Activated CD4-positive, alpha-beta T cell treated with anti-CD3 and anti-CD28 coated beads for 48 hours (primary cell): ENCODE measurements at places on chromosomes 2 and 18.
A peak's percentile ranks its signal among the peaks of the same experiment; 100 is the strongest.

- no peak for DNase-seq
These were observed 120.8 kb upstream of the CHAC2 start for GRCh38 chr2:53646788-53647187.

GRCh38 chr2:200170221-200170620 lies 136.3 kb upstream of the SPATS2L start:
- no peak for DNase-seq

DNA sequence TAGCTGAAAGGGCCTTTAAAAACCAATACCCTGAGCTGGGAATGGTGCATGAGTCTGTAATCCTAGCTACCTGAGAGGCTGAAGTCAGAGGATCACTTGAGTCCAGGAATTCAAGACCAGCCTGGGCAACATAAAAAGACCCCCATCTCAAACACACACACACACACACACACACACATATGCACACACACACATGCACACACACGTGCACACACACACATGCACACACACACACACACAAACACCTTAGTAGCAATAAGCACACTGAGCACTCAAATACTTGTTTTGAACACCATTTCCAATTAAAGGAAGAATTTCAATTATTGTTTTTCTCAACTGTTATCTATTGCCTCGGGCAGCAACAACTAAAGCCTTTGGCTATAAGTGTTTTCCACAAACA lies 25.6 kb upstream of the UBE2F start:
- DNase-seq, result no peak

DNA sequence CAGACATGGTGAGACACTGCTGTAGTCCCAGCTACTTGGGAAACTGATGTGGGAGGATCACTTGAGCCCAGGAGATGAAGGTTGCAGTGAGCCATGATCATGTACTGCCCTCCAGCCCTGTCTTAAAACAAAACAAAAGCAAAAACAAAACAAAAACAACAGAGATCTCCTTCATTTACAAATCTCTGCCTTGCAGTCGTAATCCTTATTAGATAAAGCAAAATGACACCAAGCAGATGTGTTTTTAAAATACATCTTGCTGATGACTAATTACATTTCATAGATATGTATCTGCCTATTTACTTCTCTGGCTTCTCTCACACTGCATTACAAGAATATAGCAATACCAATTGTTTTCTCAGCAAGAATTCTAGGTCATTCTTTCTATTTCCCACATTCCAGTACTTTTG lies 22.8 kb downstream of the NFE2L2 start:
- no peak for DNase-seq

- no peak for DNase-seq
These were observed 775.5 kb downstream of the RNF144A start for GRCh38 chr2:7692657-7693161.

GRCh38 chr2:158127380-158127804 lies 25.7 kb downstream of the UPP2 start:
- no peak for DNase-seq

DNA sequence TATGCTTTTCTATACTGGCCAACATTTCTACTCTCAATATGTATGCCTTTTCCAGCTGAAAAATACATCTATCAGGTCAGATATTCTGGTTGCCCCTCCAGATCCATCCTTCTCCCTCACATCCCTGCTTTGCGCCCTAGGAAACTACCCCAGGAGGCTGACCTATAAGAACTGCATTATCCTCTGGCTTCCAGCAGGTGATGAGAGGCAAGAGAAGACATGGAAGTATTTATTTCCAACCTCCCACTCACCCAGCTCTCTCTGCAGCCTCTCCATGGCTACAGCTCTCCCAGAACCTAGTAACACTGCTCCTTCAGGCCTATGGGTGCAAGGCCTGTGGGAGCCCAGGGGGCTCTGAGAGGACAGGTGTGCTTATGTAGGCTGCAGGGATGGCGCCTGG lies 42.9 kb downstream of the ARID5A start:
- DNase-seq, result no peak

DNA sequence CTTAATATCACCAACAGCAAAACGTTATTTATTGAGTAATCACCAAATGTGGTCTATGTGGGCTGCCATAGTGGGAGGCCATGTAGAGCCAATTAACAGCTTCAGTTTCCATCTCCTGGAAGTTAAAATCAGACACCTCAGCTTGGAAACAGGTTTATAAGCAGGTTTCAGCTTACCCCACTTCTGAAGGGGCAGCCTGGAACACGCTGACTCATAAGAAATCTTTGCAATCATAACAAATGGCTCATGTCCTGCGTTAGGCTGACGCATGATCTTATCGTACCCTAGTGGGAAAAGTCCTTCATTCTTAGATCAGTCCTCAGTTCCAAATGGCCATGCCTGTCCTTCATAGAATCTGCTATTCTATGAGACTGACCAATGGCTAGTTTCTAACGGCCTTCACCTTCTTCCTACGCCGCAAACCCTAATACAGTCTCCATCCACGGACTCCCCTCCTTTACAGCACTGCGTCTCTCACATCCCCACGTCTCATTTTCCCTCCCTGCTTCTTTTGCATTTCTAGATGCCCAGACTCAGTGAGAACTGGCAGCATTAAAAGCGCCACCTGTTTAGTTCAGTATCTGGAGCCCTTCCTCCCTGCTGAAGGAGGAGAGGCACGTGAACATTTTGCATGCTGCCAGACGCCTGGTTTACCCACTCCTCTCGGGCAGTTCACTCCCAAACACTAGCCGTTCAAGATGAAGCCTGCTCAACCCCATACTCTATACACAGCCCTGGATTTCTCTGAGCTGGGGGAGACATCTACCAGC lies 24.2 kb upstream of the BZW1 start:
- DNase-seq, result peak; percentile 43

DNA sequence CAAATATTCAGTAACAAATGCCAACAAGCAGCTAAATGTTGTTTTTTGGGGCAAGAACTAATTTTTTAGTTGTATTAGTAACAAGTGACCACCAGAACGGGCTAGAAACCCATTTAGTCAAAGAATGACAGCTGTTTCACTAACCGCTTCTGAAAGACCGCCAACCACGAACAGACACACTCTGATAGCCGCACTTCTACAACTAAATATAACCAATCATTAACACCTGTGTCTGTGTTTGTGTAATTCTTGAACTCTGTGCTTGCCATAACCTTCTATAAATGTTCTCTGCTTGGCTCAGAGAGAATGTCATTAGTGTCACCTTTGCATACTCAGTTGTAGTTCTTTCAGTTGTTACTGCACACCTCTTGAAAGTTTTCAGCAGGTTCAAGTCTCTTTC lies 526.3 kb upstream of the LRRTM1 start:
- DNase-seq, result no peak

- no peak for DNase-seq
These were observed 12.5 kb upstream of the SLC38A11 start for GRCh38 chr2:164967781-164968228.

GRCh38 chr2:100008956-100009355 lies 133.4 kb downstream of the AFF3 start:
- DNase-seq, result no peak

DNA sequence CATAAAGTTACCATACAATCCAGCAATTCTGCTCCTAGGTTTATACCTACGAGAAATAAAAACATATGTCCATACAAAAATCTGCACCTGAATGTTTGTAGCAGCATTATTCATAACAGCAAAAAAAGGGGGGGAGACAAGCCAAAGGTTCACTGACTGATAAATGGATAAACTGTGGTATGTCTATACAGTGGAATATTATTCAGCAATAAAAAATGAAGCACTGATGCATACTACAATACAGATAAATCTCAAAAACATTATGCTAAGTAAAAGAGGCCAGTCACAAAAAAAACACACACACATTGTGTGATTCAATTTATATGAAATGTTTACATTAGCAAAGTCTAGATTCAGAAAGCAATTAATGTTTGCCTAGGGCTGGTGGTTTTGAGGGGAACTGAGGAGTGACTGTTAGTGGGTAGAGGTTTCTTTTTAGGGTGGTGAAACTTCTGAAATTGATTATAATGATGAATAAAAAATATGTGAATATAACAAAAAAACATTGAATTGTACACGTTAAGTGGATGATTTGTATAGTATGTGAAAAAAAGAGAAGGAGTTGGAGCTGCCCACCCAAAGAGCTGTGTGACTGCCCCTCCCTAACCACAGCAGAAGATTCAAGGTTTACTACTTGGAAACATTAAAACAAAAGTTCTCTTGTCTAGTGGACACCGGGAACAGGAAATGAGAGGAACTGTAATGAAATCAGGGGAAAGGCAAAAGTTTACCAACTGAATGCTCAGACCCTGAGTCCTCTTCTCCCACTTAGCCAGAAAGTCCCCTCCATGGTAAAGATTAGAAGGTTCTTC lies 13.4 kb downstream of the COLEC12 start:
- DNase-seq, result no peak

DNA sequence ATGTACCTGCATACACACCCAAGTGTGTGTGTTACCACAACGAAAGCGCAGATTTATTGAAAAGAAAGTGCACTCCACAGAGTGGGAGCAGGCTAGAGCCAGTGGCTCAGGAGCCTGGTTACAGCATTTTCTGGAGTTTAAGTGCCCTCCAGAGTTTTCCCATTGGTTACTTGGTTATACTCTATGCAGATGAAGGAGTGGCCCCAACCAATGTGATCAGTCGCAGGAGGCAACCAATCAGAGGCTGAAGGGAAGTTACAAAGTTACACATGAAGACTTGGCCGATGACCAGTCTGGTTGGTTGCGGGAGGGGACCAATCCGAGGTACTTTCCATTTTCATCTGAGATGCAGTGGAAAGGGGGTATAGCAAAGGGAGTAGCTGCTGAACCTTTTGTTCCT lies 13.5 kb upstream of the PRLH start:
- no peak for DNase-seq

GRCh38 chr2:202687276-202687675 lies 52.5 kb downstream of the FAM117B start:
- no peak for DNase-seq

- no peak for DNase-seq
These were observed 180.1 kb upstream of the APCDD1 start for GRCh38 chr18:10274301-10274700.

GRCh38 chr2:143607231-143608062 lies 478.2 kb downstream of the ARHGAP15 start:
- no peak for DNase-seq

DNA sequence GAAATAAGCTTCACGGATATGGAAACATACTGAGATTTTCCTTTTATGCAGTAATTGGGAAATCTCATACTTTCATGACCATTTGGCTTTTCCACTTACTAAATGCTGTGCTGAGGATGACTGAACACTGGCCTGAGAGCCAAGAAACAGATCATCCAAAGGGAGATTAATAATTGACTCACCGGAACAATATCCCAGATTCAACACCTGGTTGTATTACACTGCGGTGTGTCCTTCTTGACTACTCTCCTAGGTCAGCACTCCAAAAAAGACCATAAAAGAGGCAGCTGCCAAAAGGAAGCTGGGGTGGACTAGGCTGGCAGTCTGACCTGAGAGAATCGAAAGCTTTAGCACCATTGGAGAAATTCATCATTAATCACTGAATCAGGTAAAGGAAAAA lies 469.1 kb downstream of the CBLN2 start:
- DNase-seq, result no peak

DNA sequence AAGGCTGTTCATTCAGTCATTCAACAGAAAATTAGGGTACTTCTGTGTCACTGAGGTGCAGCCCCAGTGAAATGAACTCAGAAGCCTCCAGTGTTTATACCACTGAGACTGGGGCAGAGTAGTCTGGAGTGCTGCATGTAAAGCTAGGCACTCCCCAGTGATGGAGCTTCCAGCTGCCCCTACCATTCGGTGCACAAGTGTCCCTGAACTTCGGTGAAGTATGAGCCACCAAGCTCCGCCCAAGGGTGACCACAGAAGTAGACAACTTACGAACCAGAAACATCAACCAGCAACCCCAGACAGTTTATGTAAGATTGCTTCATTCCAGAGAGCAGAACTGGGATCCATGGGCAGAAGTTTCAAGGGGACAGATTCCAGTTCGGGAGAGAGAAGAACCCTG lies 70.6 kb upstream of the FOSL2 start:
- DNase-seq, result no peak

DNA sequence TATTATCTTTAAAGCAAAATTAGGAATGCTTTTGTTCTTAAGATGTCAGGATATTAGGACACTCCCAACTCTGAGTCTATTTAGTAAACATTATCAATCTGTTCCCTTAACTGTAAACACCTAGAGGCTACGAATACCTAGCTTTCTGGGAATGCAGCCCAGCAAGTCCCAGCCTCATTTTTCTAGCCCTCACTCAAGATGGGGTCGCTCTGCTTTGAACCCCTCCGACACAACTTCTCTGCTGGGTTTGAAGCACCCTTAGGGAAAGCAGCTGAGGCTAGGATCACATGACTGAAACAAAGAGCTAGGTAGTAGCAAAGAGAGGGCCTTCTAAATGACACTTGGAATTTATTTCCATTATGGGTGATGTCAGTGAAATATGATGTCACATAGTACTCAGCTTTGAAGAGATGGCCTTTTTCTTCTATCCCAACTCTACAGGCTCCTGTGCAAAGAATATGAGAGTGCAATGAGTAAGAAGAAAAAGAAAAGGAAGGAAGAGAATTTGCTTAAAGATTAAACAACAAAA lies 114.7 kb downstream of the CSRNP3 start:
- no peak for DNase-seq

DNA sequence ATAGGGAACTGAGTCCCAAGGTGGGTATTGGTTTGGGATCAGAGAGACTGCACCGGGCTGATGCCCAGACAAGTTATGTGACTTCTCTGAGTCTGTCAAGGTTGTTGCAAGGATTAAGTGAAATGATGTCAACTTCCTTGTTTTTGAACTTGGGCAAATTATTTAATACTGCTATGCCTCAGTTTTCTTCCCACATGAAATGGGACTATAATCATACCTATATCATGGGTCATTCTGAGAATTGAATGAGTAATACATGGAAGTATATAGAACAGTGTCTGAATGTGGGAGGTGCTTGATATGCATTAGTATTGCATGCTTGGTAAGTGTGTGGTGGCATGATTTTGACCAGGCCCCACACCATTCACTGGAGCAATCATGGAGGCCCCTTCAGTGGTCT lies 99.0 kb downstream of the PRKCE start:
- DNase-seq, result no peak

DNA sequence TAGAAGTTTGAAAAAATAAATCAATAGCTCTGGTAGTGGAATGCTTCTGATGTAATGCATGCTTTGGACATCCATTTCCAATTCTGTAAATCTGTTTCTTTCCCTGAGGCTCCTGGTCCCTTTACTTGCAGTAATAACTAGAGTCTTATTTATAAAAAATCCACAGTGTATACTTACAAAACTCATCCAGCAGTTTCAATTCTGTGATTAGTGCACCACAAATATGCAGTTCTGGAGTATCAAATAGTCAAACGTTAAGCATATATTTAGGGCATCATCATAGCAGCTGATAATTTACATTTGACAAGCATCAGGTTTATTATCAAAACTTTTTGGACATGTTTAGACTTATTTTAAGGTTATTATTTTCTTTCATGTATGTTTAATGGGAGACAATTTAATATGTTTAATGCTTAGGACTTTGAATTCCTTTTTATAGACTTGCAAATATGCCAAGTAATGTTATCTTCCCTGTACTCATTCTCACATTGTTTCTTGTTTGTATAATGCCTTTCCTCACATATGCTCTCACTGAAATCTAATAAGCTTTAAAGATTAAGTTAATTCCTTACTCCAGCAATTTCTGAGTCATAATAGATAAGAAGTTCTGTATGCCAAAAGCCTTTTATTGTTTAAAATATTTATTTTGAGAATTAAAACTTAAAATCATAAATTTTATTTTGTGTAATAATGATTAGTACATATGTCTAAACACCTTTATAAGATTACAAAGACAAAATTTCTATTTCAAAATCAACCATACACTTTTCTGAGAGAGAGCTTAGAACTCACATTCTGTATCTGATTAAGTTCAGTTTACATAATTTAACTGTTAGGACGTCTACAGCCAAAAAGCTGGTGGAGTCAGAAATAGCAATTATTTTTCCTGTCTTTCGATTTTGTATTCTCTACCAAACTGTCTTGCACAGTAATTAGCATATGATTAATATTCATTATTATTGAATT lies 341.5 kb upstream of the TMEFF2 start:
- no peak for DNase-seq
